ENCODE measurements at places on chromosomes 4 and X.

- DNase-seq: no peak
These were observed 1.9 kb downstream of the ARHGAP6 start for GRCh38 chrX:11663875-11664210.

DNA sequence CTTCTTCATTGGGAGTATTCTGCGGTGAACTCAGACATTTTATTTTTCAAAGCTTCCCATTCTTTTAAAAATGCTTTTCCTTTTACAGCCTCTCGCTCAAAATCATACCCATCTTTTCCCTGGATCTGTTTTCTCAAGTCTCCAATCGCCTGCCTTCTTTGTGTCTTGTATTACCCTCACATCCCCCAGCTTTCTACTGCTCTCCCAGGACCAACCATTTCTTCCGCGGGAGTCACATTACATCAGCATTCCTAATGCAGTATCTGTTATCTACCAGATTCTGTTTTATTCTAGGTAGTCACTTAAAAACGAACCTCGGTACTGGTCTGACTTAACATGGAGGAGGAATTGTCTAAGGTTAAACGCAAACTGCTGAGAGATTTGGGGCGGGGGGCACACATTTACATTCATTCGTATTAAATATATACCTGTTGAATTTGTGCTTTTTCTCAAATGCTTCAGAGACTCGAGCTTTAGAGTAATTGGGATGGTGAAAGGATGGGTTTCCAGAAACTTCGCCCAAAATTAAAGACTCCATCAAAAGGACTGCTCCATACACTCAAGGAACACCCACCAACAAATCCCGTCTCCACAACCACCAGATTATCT is 493 bp upstream of the UCHL1 start:
- DNase-seq: peak; percentile 70

GRCh38 chr4:72319601-72320021 is 249.4 kb downstream of the ADAMTS3 start:
- DNase-seq: peak; percentile 80

DNA sequence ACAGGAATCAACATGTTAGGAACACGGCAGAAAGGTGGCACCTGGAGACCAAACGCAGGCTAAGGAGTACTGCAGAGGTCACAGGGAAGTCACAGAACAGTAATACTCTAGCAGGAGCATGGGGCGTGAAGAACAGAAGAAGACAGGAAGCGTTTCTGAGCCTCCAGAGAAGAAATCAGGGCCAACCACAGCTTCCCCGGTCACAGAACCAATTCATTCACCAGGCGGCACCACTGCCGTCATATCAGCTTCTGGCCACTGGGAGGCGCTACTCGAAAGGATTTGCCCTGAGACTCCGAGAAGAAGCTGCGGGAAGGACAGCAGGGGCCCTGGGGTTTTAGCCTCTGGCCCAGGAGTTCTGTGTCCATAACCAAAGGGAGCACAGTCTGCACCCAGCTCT is 78.0 kb upstream of the DRD5 start:
- DNase-seq: no peak

DNA sequence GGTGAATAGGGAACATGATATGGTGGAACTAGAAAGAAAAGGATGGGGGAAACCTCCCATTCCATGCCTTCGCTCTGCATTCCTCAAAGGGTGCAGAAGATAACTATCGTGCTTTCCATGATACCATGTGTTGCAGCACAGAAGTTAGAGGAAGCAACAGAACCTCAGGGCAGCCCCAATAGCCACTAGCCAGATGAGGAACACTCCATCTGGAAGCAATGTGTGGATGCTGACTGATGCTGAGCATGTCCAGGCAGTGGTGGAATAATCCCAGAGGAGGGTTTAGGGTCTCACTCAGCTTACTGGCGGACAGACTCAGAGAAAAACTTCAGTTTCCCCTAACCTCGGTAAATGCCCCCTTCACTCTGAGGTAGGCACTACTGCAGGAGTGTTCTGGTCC is 7.5 kb downstream of the SMIM10 start:
- no peak for DNase-seq

- DNase-seq: no peak
These were observed 6.5 kb downstream of the TEX13D start for GRCh38 chrX:124338733-124339514.

DNA sequence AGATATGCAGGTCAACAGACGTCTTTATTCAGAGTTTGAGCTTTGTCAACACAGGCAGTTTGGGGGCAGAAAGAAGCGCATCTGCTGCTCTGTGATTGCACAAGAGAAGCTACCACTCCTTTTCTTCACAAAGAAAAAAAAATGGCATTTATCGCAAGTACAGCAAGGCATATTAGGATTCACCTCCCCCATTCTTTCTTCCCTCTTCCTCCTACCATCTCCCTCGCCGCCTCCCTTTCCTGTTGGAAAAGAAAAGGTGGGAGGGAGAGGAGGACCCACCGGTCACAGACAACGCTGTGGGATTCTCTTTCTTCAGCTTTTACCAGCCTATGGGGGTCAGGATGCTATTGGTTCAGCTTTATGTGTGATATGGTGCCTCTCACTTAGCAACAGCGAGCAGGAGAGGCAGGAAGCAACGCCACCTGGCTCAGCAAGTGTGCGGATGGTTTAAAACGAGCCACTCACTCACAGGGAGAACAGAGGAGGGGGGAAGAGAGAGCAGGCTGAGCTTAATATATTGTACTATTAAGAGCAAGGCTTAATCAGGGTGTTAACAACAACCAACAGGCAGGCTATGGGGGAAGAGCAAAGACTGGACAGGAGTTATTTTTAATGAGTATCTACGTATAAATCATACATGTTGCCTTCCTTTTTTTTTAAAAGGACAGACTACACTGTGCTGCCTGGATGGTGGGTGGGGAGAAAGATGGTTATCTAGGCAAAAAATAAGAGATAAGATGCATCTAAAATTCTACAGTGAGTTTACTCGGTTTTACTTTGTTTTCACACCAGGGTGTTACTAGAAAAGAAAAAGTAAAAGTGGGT is 104.7 kb downstream of the MAML3 start:
- peak; percentile 52 for DNase-seq

DNA sequence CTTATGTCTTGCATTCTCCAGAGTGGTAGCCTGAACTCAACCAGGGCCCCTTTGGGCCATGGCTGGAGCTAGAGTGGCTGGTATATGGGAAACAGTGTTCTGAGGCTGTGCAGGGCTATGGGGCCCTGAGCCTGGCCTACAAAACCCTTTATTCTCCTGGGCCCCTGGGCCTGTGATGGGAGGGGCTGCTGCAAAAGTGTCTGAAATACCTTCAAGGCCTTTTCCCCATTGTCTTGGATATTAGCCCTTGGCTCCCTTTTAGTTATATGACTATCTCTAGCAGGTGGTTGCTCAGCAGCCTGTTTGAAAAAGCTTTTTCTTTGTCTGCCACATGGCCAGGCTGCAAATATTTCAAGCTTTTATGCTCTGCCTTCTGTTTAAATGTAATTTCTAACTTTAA is 22.5 kb downstream of the APOOL start:
- no peak for DNase-seq

DNA sequence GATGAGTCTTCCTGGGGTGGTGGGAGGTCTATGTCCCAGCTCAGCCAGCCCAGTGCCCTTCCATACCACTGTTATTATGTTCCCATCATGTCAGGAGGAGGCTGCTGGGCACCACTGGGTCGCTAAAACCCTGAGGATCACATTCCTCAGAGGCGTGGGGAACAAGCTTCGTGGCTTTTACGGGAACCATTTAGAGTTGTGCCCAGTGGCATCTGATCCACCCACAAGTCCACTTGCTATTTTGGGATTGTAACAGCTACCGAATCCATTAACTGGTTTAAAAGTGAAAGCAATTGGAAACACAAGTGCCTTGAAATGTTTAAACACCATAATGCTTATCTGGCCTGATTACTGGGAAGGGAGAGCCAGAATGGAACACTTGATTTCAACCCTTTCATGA is 13.1 kb upstream of the CCKAR start:
- DNase-seq: no peak

GRCh38 chrX:12947545-12948235 is 27.2 kb upstream of the TMSB4X start:
- DNase-seq: no peak

- no peak for DNase-seq
These were observed 247 bp upstream of the PPA2 start for GRCh38 chr4:105474099-105474518.

DNA sequence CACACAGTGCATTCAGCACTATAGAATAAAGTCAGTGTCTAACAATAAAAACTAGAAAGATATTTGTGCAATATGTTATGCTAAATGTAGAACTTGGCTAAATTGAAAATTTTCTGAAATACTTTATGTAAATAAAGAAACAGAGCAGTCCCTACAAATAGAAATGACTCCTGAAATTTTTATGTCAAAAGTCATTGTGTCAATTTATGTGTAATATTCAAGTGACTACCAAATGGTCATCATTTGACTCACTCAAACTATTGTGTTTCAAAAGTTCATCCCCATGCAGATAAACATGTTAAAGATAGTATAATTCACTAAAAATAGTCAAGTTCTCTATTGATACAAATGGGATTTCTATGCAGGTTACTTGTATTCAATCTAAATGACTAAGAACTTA is 17.9 kb downstream of the LRBA start:
- no peak for DNase-seq

DNA sequence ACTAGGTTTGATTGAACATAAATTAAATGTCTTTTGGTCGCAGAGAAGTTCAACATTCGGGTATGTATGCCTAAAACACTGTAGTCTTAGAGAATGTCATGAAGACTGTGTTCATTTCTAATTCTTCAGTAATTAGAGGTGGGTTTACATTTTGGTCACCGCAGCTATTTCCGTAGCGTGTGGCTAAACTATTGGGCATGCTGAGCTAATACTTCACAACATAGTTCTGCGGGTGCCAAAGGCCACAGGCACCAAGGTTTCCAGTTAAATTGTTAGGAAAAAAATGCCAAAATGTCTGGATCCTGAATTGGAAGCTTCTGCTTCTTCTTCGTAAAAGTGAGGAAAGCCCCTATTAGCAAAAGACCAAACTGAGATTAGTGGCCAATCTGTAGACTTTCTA is 25.1 kb downstream of the SMIM31 start:
- no peak for DNase-seq

Data from fibroblast of skin of right quadriceps (primary cell).